Inflammatory macrophage treated with lipopolysaccharide for 1 hour (primary cell): ENCODE measurements at places on chromosomes 1 and 21.

DNA sequence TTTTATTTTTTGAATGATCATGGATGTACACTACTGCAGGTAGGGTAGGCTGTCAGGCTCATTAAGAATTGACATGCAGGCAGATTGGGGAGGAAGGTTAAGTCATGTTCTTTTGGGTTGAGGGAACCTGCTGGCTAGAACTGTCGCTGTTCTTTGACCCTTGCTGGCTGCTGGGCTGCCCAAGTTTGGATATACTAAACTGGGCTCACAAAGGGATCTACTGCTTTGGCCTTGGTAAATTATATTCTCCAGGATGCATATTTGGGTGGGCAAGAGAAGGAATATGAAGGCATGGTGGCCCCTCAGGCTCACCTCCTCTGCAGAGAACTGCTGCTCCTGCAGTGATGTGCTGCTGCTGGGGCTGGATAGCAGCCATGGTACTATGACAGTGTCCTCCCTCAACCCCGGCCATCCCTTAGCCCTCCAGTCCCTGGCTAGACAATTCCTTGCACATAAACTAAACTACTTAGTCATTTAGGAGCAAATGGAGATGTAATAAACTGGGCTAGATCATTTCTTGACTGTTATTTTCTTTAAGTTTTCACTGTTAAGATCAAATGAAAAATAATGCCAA is 6.1 kb downstream of the ATP1A1 start:
- DNase-seq = no peak

DNA sequence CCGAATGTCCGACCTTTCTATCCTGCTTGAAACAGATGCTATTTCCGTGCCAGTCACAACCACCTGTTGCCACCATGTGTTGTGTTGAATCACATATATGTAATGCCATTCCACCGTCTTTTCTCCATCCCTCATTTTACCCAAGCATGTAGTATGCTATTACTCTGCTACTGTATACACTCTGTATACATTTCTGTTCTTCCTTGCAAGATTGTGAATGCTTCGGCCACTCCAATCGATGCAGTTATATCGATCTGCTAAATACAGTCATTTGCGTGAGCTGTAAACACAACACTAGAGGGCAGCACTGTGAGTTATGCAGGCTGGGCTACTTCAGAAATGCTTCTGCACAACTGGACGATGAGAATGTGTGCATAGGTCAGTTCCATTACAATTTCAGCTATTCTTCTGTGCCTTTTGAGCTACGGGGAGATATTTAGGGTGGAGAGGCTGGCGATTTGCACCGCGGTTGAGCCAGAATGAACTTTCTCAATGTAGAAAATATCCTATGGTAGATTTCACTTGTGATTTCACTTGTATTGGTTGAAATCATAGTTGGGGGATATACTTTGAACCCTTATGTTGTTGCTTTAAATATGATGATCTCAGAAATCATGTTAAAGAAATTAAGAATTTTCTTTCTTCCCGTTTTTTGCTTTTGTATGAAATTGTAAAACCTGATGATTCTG is 289.8 kb downstream of the NTNG1 start:
- peak; percentile 19 for DNase-seq

GRCh38 chr21:43001316-43001715 is 27.0 kb downstream of the PKNOX1 start:
- no peak for DNase-seq

DNA sequence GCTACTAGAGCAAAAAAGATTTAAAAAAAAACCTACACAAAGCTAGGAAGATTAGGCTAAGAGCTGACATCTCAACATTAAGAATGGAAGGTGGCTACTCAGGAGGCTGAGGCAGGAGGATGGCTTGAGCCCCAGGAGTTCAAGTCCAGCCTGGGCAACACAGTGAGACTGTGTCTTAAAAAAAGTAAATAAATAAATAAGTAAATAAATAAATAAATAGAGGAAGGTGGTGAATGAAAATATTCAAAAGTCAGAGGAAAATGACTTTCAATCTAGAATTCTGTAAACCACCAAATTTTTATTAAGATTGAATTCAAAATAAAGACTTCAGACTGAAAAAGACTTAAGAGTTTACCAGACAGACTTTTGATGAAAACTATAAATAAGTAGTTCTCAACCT is 50.9 kb upstream of the TMPRSS2 start:
- no peak for DNase-seq

GRCh38 chr1:163672976-163673758 is 351.4 kb downstream of the NUF2 start:
- DNase-seq = no peak

DNA sequence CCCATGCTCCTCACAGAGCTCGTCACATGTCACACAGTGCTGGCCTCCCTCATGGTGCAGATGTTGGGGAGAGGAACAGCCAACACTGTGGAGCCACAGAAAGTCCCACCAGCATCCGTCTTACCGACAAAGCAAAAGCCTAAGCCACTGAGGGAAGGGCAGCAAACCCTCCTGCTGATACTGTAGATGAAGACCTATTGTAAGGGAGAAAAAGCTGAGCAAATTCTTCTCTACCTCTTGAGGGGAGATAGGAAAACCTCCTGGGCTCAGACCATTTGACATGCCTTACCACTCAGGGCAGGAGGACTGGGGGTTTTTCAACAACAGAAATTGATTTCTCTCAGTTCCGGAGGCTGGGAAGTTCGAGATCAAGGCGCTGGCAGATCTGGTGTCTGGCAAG is 95.9 kb downstream of the WDR64 start:
- no peak for DNase-seq

GRCh38 chr1:17086751-17087150 is 32.5 kb downstream of the PADI2 start:
- DNase-seq = peak; percentile 36

GRCh38 chr21:21366277-21366676 is 368.1 kb downstream of the NCAM2 start:
- DNase-seq = no peak

GRCh38 chr1:155208541-155209311 is at the start of gene MTX1:
Gene MTX1 (plus strand): TSS chr1:155208695. CDS start chr1:155208805, 110 bp downstream.
- DNase-seq = peak; percentile 71

- DNase-seq = no peak
Measured at GRCh38 chr1:109523706-109524105, 14.2 kb upstream of the AMIGO1 start.

- DNase-seq = no peak
Measured at GRCh38 chr1:59664166-59664565, 150.6 kb upstream of the HOOK1 start.

DNA sequence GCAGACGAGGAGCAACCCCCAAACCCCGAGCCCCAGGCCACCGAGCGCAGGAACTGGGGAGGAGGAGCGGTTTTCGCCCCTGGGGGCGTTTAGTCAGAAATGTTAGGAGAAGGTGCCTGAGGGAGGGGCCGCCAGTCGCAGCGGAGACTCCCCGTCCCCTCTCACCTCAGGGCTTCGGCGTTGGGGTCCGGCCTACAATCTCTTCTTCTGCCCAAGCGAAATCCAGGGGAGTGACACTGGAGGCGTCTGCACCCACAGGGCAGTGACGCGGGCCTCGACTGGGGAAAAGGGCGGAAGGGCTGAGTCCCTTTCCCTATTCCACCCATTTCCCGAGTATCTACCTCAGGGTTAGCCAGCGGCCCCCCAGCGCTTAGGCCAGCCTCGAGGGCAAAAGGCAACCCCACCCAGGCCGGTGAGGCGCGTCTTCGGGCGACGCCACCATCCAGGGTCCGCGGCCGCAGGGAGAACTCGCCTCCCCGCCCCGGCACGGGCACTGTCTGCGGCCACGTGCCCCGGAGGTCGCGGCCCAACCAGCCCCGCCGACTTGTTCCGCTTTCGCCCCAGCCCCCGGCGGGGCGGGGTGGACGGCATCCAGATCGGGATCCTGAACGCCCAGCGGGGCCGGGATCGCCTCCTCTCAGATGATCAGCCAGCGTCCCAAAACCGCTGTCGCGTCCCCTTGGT is 118.7 kb upstream of the BARHL2 start:
- DNase-seq = no peak

DNA sequence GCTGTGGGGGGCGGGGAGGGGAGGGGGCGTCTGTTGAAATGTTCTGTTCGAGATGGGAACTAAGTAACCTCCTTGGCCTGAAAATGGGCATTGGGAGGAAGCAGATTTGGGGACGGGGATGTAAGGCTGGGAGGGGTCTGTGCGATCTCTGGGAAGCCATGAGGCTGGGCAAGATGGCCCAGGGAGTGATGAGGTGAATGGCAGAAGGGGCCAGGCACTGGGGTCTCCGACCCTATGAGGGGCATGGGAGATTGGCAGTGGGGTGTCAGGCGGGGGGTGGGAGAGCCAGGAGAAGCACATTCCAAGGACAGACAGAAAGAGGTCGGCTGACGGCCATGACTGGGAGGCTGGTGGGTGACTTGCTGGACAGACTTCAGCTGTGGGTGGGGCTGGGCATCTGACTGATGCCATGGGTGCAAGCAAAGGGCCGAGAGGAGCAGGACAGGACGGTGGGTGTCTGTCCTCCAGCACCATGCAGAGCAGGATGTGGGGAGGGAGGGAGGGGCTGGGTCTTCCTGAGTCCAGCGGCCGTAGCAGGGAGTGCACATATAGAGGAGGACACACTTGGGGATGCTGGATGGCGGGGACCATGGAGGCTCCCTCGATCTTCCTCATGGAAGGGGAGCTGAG is 30.0 kb upstream of the COL18A1 start:
- DNase-seq = no peak

DNA sequence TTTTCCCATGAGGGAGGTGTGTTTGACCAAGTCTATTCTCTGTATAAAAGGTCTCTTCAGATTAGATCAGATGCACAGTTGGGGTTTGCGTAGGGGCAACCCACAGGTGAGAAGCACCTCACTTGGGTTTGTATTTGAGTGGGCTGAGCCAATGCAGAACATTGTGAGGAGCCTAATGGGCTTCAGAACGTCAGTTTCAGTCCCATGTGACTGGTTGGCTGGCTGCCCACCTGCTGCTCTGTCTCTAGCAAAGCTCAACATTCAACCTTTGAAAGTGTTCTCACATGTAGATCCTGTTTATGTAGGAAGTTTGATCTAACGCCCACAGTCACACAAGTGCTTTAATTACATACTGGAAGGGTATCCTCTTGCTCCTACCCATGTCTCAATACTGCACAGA is 105.5 kb downstream of the FASLG start:
- DNase-seq = no peak

GRCh38 chr1:244273845-244274619 is 177.7 kb downstream of the ADSS2 start:
- peak; percentile 57 for DNase-seq

DNA sequence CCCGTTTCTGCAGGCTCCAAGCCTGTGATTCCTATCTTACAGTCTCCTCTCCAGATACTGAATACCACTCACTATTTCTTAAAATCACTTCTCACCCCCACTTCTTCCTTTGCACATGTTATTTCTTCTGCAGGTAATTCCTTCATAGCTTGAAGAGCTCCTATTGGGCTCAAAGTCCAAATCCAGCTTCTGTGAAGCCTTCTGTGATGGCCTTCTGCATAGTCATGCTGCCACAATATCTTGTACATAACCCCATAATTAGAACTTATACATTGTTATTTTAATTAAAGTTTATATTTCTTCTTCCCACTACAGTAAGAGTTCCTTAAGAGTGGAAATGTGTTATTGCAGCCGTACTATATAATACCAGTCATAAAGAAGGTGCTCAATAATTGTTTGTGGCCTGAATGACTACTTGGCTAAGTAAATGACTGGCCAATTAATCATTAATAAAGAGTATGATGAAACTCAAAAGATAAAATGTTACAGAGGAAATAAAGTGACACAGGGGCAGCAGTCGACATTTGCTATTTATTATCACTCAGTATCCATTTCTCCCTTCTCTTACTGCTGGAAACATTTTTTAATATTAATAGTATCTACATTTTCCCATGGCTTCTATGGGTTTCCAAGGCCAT is 886.6 kb downstream of the TTLL7 start:
- no peak for DNase-seq

DNA sequence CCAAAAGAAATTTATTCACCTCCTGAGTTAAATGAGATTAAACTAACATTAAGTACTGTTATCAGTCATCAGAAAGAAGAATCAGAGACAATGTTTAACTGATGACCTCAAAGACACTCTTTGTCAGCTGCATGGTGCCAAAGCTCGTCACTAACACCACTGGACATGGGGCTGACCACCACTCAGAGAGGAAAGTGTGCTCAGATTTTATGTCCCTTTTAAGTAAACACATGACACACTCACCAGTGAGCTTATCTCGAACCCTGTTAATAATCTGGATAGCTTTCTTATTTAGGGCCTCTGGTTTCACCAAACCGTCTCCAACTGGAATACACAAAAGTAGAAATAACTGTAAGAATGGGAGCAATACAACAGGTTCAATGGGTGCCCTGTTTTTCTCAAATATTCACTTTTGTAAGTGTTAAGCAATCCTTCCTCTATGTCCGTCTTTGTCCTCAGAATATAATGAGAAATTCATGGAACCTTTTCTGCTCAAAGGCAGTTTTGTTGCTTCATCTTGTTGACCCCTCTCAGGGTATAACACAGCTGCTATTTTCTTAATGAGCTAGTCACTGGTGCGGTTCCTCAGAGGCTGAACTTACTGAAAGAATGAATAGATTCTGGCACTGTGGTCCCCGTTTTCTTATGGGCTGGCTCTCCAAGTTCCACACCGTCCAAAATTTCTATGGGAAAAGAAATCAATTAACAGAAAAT is 9.5 kb upstream of the EXOSC10 start:
- DNase-seq = no peak

- no peak for DNase-seq
Measured at GRCh38 chr1:43446881-43447835, 6.6 kb downstream of the HYI start.

- DNase-seq = no peak
Measured at GRCh38 chr1:218031901-218032300, 253.2 kb upstream of the RRP15 start.

- DNase-seq = no peak
Measured at GRCh38 chr1:106944721-106945120, 111.8 kb upstream of the PRMT6 start.

DNA sequence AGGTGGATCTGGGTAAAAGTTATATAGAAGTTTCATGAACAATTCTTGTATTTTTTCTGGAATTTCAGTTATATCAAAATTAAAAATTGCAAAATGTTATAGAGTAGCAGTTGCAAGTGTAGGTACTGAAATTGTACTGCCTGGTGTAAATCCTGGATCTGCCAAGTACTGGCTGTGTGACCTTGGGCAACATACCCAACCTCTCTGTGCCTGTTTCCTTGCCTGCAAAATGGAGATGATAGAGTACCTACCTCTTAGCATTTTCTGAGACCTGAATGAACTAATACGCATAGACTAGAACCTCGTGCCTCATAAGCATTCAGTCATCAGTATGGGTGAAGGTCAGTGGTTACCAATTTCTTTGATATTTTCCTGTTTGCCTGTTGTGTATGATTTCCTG is 290.0 kb upstream of the KAZN start:
- no peak for DNase-seq

DNA sequence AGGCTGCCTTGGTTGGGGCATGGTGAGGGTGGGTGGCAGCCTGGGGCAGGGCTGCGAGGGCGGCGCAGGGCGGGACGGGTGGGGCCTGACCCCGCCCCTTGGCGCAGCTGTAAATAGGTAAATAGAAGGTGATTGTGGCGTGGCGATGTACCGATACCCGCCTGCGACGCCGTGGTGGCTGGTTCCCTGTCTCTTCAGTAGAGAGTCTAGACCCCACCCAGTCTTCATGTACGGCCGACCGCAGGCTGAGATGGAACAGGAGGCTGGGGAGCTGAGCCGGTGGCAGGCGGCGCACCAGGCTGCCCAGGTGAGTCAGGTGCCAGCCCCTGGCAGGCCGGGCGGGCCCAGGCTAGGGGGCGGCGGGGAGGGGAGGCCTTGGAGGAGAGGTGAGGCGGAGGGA is at the start of gene KLF17:
TSS of gene KLF17 (plus strand) at position 140 of the 400 bp plus-strand sequence. CDS start at position 227, 87 bp downstream.
- DNase-seq = no peak
